ENCODE measurements at places on chromosomes 4 and X.

DNA sequence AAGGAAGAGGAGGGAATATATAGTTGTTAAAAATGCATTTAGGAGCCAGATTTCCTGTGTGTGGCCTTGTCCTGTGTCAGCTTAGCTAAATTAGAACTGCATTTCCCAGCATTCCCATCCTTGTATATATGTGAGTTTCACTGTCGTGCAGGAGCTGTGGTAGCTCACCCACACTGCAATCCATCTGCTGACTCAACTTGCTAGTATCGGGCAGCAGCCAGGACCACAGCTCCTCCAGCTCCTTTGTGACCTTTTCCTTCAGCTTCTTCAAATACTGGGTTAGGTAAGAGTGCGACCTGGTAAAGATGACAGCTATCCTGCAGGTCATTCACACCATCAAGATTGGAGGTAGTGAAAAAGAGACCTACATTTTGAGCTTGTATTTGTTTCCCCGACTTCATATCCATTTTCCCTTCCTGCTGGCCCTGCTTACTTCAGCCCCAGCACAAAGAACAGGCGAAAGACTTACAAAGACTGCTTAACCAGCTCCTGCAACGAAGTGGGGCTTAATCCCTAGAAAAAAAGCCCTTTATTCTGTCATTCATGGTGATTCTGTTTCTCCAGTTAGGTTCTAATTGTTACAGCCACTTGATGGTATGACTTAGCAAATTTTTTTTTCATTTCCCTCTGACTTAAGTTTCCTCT lies 11.4 kb downstream of the ASIC5 start:
- no peak for DNase-seq

DNA sequence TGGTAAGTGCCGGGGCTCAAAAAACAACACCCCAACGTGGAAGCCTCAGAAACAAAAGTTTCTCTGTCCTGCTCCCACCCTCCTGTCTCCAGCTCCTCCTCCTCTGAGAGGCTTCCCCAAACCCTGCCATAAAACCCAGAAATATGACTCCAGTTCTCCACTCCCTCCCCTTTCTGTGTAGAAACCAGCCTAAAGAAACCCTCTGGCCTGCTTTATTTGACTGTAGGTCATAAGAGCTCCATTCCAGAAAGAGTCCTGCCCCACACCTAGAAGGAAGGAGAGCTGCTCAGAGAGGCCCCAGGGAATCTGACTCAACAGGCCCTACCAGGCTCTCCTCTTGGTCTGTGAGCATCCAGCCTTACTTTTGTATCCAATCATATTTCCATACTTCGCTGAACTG lies 872 bp upstream of the S100P start:
- DNase-seq = no peak

GRCh38 chr4:151198748-151199147 lies 78.2 kb upstream of the PRSS48 start:
- no peak for DNase-seq

- no peak for DNase-seq
Measured at GRCh38 chr4:152380185-152380584, 155.7 kb downstream of the FBXW7 start.

DNA sequence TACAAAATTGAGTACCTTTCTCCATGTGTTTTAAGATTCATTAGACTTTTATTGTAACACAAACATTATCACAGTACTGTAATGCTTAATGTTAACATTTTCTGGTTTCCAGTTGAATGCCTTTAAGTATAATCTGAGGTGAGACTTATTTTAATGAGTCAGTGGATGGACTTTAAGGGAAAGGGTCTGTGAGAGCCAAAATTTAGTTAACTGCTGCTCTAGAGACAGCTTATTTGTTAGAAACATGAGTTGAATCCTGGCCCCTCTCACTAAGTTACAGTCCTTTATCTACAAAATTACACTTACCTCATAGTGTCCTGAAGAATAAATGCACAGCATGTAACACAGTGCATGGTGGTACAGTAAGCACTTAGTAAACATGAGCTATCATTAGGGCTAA lies 66.0 kb downstream of the PGRMC2 start:
- no peak for DNase-seq

GRCh38 chr4:169100670-169101101 lies 90.6 kb upstream of the CBR4 start:
- DNase-seq = no peak

- no peak for DNase-seq
Measured at GRCh38 chr4:174266416-174266815, 17.1 kb downstream of the FBXO8 start.

GRCh38 chr4:14196131-14196530 lies 568.6 kb upstream of the BOD1L1 start:
- no peak for DNase-seq

DNA sequence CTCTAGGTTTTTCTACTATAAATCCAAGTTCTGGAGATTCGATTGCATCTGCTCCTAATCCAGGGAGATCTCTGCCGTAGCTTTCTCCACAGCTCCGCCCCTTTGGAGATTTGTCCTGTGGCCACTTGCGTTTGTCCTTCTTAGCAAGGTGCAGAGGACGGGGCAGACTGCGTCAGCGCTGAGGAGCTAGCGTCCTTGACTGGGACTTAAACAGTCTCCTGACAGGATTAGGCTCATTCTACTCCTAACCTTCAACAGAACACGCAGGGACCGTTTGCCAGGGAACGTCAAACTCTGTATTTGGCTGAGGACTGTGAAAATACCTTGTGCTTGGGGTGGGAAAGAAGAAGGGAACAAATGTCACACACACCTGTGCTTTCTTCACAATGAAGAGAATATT lies 38.6 kb downstream of the SORBS2 start:
- no peak for DNase-seq

- DNase-seq = no peak
Measured at GRCh38 chrX:23904096-23904495, 3.6 kb downstream of the APOO start.

DNA sequence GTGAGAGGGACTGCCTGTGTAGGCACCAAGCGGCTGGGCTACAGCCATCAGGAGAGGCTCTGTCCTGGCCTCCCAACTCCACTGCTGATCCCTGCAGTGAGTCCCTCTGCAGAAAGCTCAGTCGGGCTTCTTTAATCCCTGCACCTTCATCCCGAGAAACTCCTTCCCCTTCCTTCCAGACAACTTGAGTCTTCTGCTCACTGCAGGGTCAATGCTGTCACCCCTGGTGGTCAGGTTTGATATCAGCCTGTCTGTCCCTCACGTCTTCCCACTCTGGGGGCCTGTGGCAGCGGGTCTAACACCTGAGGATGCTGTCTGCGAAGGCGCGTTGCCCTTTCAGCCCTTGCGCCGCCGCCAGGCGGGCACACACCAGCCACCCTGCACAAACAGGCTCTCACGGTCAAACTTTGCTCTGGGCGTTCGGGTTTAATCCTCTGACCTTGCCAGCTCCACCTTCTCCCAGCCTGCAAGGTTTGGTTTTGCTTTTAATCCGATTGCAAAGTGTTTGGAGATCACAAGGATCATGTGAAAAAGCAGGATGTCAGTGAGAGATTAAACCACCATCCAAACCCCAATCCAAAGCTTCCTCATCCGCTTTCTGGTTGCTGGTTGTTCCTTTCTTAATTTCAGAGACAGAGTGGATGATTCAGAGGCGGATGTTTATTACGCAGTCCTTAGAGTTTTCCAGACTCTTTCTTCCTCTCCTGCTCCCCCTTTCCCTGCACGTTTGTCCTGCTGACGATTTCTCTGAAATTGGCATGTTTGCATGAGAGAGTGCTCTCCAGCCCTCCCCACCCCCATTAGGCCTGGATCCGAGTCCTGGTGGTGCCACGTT lies 74.8 kb upstream of the SLC34A2 start:
- no peak for DNase-seq

GRCh38 chr4:11831739-11832138 lies 403.0 kb upstream of the HS3ST1 start:
- no peak for DNase-seq

DNA sequence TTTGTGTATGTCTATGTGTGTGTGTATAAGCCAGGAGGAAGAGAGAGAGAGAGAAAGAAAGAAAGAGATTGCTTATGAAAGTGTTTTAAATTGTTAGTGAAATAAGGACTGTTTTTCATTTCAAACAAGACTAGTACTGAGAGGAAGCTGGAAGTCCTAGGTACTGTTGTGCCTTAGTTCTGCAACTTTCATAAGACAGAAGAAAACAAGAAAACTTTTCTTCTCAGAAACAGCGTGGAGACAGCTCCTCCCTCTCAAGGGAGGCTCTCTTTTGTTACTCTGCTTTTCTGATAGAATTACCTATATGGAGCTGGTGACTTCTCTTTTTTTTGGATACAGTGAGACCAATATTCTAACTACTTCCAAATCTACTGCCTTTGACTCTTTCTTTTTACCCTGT lies 62.5 kb downstream of the BANK1 start:
- DNase-seq = no peak

DNA sequence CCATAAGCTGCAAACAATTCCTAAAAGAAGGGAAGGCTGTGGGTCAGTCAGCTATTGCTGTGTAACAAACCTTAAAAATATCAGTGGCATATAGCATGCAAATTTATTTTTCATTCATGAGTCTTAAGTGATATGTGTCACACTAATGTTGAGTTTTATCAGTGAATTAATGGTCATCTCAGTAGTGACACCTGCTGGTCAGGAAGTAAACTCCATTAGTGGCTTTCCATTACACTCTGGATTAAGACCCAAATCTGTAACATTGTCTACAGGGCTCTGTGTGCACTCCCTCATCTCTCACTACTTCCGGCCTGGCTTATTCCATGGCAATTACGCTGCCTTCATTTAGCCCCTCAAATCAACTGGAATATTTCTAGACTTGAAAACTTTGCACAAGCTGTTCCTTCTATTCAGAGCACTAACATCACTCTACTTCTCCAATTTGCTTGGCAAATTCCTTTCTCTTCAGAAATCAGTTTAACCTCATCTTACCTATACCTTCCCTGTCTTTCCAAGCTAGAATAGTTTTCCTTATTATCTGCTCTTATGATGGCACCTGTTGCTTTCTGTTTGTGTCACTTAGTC lies 217.3 kb upstream of the TAPT1 start:
- DNase-seq = no peak

GRCh38 chrX:70049925-70050324 lies at the start of gene AWAT2:
Gene AWAT2 (minus strand): TSS chrX:70049938. CDS start chrX:70049932, 6 bp downstream.
- no peak for DNase-seq

GRCh38 chr4:108172753-108173598 lies 4.2 kb upstream of the LEF1 start:
- no peak for DNase-seq

Data from activated naive CD8-positive, alpha-beta T cell treated with anti-CD3 and anti-CD28 coated beads, Interleukin-2, amount 50 U/mL, for 16 hours (primary cell).